ENCODE measurements at places on chromosomes 6 and 20. TPM values are rescaled to one million over a fixed set of nuclear protein-coding genes. Genes with fewer than 3 reads are reported as not detected.

GRCh38 chr6:63716169-63716568 is 80.6 kb downstream of the PHF3 start:
- DNase-seq, result no peak

DNA sequence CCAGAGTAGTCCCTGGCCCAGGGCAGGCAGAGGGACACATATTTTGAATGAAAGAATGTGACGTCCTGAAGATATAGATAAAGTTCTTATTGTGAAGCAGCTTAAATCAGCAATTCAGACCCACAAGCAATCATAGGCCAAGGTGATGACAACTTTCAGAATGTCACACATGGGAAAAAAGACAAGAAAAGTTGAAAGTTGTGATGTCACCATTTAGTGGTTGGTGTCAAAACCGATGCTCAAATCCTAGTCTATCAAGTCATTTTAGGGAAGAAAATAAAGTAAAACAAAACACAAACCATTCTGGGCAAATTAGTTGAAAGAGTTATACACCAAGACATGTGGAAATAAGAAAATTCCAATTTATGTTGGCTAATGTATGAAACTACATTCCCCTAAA is 710.8 kb downstream of the DOK5 start:
- no peak for DNase-seq

- DNase-seq, result no peak
Measured at GRCh38 chr6:37967651-37968050, 148.1 kb downstream of the ZFAND3 start.

- peak; percentile 83 for DNase-seq
Measured at GRCh38 chr6:116060572-116061283, at the start of gene FRK. Gene FRK (minus strand): TSS chr6:116060891. CDS start chr6:116060311, 580 bp downstream.

GRCh38 chr20:31943052-31943471 is 8.8 kb downstream of the PDRG1 start:
- DNase-seq, result no peak

- DNase-seq, result no peak
Measured at GRCh38 chr6:41713159-41713649, 22.2 kb downstream of the TFEB start.

DNA sequence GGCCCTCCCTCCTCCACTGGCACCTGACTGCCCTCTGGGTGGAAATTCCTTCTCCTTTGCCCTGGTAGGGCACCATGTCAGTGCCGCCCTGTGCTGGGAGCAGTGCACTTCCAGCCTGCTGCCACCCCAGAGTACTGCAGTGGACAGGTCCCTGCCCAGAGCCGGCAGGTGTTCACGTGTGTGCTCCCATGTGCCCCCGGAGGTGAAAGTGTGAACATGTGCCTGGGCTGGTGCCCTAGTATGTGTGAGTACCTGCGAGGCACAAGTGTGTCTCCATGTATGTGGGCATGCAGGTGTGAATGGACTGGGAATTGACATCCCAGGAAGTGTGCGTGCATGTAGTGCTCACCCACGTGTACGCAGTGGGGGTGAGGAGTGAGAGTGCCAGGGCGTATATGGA is 29.4 kb downstream of the SDCBP2 start:
- DNase-seq, result no peak

- DNase-seq, result no peak
Measured at GRCh38 chr20:4100679-4101078, 85.3 kb upstream of the RNF24 start.

GRCh38 chr20:63941282-63942081 is 14.7 kb downstream of the UCKL1 start:
- DNase-seq, result no peak

- DNase-seq, result no peak
Measured at GRCh38 chr20:36819659-36820058, 46.1 kb upstream of the DSN1 start.

DNA sequence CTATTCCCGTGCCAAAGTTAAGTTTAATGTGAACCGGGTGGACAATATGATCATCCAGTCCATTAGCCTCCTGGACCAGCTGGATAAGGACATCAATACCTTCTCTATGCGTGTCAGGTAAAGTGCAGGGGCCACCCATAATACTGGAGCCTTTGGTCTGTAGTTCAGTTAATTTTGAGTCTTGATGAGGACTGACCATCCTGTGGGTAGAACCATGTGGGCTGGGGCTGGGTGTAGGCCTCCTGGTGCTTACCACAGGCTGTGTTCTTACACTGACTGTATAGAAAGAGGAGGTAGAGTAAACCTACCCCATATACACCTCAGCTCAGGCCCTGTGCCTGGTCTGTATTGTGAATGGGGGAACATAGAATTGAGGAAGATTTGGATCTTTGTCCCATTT is 2.4 kb downstream of the NOP56 start:
- no peak for DNase-seq

DNA sequence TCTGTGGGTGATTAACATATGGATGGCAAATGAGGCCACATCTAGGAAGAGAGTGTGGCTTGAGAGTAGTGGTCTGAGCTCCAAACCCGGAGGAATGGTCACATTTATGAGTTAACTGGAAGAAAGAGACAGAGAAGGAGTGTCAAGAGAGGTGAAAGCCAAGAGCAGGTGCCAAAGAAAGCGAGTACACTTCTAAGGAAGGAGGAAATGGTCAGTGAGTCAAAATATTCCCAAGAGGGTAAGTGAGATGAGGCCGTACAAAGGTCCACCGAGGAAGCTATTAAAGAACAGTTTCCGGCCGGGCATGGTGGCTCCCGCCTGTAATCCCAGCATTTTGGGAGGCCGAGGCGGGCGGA is 104.5 kb upstream of the RNF24 start:
- no peak for DNase-seq

DNA sequence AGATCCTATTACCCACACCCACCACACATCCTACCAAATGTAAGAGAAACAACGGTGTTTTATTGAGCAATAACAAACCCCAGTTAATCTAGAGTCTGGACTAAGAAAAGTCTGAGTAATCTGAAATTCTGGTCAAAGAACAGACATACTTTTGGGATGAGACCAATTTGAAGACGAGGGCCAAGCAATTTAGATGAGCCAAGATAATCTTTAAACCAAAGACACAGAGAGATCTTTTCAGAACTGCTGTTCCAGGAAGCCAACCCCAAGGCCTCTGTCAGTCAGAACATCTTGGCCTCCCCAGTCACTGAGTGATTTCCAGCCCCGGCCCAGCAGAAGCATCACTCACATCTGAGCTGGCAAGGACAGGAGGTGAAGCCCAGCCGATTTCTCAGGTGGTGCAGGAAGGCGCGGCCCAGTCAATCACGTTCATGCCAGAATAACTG is 118.5 kb upstream of the SYNDIG1 start:
- DNase-seq, result no peak

- no peak for DNase-seq
Measured at GRCh38 chr6:94424692-94425091, 1005.3 kb upstream of the EPHA7 start.

DNA sequence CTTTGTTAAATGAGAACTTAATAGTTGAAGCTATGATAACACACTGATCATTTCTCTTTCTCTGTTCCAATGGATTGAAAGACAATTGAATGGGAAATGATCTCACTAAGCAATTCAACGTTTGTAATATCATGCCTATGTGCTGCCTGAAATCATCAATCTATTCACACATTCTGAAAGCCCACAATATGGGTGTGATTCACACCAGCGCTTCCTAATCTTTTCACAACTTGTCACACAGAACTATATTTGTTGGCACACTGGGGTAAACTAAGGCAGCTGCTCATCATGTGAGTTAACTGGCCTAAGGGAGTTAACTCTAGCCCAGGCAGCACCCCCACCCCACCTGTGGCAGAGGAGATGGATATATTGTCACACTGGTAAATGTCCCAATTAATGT is 37.1 kb upstream of the UTRN start:
- no peak for DNase-seq

Gene CASS4
- total RNA-seq, result 0.14 TPM

Gene CAP2
- total RNA-seq, result 5.5 TPM

Gene IL20RA
- total RNA-seq, result 0.22 TPM

Gene ENPP1
- total RNA-seq, result 2.2 TPM

Gene RAET1E
- total RNA-seq, result not detected

Gene CCDC170
- 0.06 TPM for total RNA-seq

Gene REM1
- total RNA-seq, result not detected

All from epithelial cell of proximal tubule (primary cell).